ENCODE measurements at places on chromosomes 4 and X. TPM values are rescaled to one million over a fixed set of nuclear protein-coding genes. Genes with fewer than 3 reads are reported as not detected.

PAK3 gene
- 204 TPM for total RNA-seq

USP17L28 gene
- total RNA-seq, result not detected

SYP gene
- 273 TPM for total RNA-seq

SHROOM4 gene
- 3.0 TPM for total RNA-seq

TRIM75 gene
- total RNA-seq, result not detected

PRDM8 gene
- total RNA-seq, result 5.3 TPM

DUSP21 gene
- total RNA-seq, result not detected

TIMM8A gene
- 9.7 TPM for total RNA-seq

PGM2 gene
- 13.6 TPM for total RNA-seq

SPATA4 gene
- 2.3 TPM for total RNA-seq

AKAP14 gene
- 5.1 TPM for total RNA-seq

GCNA gene
- total RNA-seq, result 2.8 TPM

NPY2R gene
- 5.3 TPM for total RNA-seq

DKK2 gene
- total RNA-seq, result 5.8 TPM

SPANXC gene
- not detected for total RNA-seq

DOK7 gene
- 2.5 TPM for total RNA-seq

NKAP gene
- total RNA-seq, result 10.6 TPM

IBSP gene
- not detected for total RNA-seq

ATP2B3 gene
- total RNA-seq, result 15.0 TPM

FAM9B gene
- not detected for total RNA-seq

RAB39B gene
- total RNA-seq, result 34.1 TPM

FHL1 gene
- total RNA-seq, result 167 TPM

LEF1 gene
- 26.5 TPM for total RNA-seq

MAGEA11 gene
- total RNA-seq, result not detected

ADH6 gene
- not detected for total RNA-seq

FAM133A gene
- 4.8 TPM for total RNA-seq

ASB12 gene
- total RNA-seq, result 0.46 TPM

PAGE5 gene
- not detected for total RNA-seq

SLC9B1 gene
- 3.7 TPM for total RNA-seq

CISD2 gene
- total RNA-seq, result 56.3 TPM

MAGEA2 gene
- total RNA-seq, result not detected

ZXDA gene
- total RNA-seq, result 21.2 TPM

UBE2A gene
- total RNA-seq, result 39.4 TPM

SPCS3 gene
- total RNA-seq, result 140 TPM

SMAD1 gene
- total RNA-seq, result 37.6 TPM

CCSER1 gene
- total RNA-seq, result 155 TPM

PDE5A gene
- 58.4 TPM for total RNA-seq

ADGRL3 gene
- total RNA-seq, result 257 TPM

RIBC1 gene
- 3.5 TPM for total RNA-seq

STATH gene
- not detected for total RNA-seq

TCEAL7 gene
- 155 TPM for total RNA-seq

MCF2 gene
- 36.0 TPM for total RNA-seq

MAGEA8 gene
- total RNA-seq, result not detected

SLC34A2 gene
- 0.23 TPM for total RNA-seq

GTPBP6 gene
- total RNA-seq, result 18.0 TPM

All from diencephalon (tissue), 1 donor.